ENCODE measurements at places on chromosomes 2 and 18.

DNA sequence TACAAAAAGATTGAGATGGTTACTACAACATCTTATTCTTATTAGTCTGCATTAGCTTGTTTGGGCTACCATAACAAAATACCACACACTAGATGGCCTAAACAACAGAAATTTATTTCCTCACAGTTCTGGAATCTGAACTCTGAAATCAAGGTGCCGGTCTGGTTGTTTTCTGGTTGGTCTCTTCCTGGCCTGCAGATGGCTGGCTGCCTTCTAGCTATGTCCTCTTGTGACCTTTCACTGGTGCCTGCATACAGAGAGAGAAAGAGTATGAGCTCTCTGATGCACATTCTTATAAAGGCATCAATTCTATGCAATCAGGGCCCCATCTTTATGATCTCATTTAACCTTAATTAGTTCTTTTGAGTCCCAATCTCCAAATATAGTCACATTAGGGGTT lies 696.5 kb downstream of the TDRD15 start:
- no peak for DNase-seq

DNA sequence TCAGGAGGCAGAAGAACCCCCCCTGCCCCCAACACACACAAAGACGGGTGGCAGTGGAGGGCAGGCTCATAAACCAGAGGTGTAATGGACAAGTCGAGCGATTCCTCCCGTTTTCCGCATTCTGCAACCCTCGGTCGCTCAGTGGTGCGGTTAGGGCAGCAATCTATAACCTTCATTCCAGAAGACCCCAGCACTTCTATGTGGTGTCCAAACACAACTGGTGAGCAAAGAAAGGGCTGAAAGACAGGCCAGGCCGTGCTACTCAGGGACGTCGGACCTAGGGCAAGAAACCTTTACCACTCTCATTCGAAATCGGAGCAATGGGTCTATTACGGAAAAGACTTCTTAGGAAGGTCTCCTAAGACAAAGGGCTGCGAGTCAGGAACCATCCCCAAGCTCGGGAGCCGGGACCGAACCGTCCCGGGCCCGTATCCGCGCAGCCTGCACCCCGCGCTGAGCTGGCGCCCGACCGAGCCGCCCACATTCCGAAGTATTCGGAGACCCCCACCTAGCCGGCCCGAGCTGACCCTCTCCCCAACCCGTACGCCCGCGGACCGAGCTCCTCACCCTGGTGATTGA lies 568 bp downstream of the ARL5A start:
- DNase-seq, result peak; percentile 28

- DNase-seq, result peak; percentile 30
Measured at GRCh38 chr18:21703241-21703820, 1.2 kb downstream of the ABHD3 start.

DNA sequence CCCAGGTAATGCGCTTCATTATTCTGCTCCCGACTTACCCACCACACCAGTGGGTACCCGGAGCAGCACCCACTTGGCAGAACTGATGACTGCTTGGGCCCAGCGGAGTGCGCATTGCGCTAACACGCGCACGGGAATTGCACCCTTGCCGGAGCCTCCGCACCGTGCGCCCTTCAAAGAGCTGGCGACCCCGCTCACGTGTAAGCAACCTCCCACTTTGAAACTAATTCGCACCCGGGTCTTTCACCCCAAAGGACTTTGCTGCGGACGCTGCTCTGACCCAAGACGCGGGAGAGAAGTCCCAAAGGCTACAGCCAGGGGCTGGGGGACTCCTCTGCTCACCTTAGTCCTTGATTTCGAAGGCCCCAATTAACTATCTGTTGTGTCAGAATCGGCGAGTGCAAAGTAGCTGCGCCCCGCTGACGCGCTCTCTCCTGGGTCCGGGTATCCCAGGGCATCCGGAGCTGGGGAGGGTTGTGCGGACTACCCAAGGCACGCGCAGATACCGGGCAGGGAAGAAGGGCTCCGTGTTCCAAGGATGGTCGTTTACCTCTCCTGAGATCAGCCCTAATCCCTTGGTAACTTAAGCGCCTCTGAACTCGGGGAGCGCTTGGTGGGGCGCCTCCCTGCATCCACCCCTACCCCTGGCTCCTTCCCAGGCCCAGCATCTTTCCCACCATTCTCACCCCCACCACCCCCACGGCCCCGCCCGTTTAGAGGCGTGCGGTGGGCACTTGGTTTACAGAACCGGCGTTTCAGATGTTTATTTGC lies 13.1 kb upstream of the SATB2 start:
- no peak for DNase-seq

DNA sequence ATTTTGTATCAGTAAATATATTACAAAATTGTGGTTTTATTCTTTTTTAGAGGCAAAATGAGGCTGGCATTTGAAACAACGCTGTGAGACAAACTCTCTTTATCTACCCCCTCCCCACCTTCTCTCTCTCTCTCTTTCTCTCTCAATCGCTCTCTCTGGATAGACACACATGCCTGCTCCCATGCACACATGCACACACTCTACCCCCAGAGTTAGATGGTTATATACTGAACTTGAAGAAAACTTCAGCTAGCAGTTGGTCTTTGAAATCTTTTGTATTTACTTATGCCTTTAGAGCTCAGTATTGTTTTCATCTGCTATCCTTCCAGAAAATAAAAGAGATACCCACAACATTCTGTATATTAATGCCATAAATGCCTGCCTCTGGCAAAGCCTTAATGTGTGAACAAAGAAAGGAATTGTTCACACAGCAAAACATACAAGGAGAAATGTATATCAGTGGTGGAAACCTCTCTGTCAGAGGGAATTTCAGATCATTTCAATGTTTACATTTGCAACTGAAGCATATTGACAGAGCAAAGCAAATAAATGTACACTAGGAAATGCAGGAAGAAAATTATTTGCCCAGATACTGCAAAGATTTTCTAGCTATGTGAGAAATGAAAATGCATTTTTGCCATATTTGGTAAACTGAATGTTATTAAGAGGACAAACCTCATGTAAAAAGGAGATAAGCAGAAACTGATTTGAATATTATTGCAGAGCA lies 217.0 kb upstream of the UBE2E3 start:
- no peak for DNase-seq

DNA sequence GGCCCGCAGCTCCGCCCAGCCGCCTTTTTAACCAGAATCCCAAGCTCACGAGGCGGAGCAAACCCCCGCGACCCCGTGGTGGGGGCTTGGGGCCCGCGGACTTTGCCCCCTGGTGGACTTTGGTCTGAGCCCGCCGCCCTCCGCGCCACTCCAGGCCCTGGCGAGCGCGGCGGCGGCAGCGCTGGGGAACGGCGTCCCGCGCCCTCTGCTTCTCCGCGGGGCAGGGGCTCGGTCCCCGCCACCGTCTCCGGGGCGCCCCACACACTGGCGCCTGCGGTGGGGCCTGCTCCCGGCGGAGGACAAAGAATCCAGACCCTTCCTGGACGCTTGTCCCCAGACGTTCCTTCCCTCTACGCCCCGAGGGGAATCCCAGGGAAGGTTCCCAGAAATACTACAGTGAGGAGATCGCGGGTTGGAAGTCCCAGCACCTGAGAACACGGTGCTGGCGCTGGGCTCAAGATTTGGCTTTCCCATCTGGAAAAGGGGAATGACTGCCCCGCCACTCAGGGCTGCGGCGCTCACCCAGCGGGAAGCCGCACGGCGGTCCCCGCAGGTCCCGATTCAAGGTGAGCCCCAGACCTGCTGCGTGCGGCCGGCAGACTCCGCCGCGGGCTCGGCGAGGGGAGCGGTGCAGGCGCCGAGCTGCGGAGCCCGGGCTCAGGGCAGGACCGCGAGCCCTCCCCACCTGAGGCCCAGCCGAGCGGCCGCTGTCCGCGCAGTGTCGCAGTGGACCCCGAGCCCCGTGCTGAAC lies at the start of gene HAAO:
HAAO (minus strand) TSS at position 1 of the 751 bp plus-strand sequence. CDS start 47 bp downstream, outside the sequence.
- peak; percentile 33 for DNase-seq

- DNase-seq, result no peak
Measured at GRCh38 chr2:122191331-122191730, 435.9 kb downstream of the TSN start.

- no peak for DNase-seq
Measured at GRCh38 chr18:10679557-10680270, 153.9 kb downstream of the NAPG start.

GRCh38 chr2:110770404-110770958 lies 38.1 kb downstream of the ACOXL start:
- no peak for DNase-seq

GRCh38 chr18:37272841-37273240 lies 292.8 kb downstream of the CELF4 start:
- DNase-seq, result no peak

DNA sequence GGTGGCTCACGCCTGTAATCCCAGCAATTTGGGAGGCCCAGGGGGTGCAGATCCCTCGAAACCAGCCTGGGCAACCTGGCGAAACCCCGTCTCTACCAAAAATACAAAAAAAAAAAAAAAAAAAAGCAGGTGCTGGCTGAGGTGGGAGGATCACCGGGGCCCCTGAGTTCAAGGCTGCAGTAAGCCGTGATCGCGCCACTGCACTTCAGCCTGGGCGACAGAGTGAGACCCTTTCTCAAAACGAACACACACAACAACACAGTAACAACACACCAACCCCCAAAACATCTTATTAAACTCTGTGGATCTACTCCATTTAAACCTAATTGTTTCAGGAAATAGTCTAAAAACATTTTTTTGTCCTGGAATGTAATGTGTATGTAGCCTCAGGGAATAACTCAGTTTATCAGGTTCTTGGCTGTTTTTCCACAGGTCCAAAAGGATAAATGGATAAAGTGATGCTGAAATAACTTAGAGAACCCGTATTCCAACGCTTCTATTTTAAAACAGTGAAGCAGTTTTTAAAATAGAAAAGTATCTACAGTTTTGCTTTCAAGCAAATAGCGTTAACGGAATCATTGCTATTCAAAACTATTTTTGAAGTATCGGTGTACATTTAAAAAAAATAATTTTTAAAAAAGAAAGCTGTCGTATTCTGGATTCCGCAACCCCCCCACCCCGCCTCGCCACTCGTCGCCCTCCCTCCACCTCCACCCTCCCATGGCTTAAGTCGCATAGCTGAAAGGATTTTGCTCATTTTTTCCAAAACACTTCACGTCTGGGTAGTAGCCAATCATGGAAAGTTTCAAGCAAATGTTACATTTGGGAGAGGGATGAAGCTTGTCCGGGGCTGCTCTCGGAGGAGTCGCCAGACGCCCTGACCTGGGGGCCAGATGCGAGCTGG lies 895 bp upstream of the GLS start:
- DNase-seq, result peak; percentile 59

- DNase-seq, result no peak
Measured at GRCh38 chr2:76700894-76701293, 821.3 kb downstream of the LRRTM4 start.

GRCh38 chr2:207970147-207970825 lies 55.0 kb downstream of the PLEKHM3 start:
- DNase-seq, result no peak

Measured in stimulated activated CD4-positive, alpha-beta T cell treated with anti-CD3 and anti-CD28 coated beads, Interleukin-15, amount 100 ng/mL, for 24 hours (primary cell).